ENCODE measurements at places on chromosomes 5 and 9.

- DNase-seq, result no peak
Measured at GRCh38 chr9:99257723-99258389, 35.8 kb downstream of the SEC61B start.

- no peak for DNase-seq
Measured at GRCh38 chr5:139847091-139847490, 51.5 kb downstream of the PSD2 start.

DNA sequence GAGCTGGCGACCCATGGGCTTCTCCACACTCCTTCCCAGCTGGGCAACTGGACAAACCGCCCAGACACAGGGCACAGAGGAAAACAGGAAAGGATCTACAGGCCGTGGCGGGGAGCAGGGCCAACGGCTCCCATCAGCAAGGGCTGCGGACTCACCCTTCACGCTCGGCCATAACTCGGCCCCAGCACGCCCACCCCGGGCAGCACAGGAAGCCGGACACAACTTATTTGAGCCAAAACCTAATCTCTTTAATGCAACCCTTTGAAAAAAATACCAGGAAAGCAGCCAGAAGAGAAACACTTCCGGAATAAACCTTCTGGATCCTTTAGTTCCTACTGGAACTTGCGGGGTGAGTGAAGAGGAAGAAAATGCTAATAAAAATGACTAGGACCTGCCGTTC, 59.9 kb downstream of the VAV2 start:
- no peak for DNase-seq

GRCh38 chr9:99062549-99062948, 42.4 kb upstream of the TGFBR1 start:
- DNase-seq, result no peak

DNA sequence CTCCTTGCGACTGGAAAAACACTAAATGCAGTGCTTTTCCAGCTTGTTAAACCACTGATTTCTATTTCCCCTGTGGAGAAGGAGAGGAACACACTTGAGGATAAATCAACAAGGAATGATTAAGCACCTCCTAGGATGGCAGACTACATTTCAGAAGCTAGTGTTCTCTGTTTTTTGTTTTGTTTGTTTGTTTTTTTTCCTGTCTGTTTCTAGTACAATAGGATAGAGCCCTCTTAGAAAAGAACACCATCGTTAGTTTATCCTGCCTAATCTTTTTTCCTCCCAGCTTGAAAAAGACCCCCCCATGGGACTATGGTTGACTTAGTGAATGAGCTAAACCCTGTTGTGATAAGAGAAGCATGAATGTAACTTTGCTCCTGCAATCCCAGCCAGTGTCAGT, 3.9 kb upstream of the TAL2 start:
- no peak for DNase-seq

DNA sequence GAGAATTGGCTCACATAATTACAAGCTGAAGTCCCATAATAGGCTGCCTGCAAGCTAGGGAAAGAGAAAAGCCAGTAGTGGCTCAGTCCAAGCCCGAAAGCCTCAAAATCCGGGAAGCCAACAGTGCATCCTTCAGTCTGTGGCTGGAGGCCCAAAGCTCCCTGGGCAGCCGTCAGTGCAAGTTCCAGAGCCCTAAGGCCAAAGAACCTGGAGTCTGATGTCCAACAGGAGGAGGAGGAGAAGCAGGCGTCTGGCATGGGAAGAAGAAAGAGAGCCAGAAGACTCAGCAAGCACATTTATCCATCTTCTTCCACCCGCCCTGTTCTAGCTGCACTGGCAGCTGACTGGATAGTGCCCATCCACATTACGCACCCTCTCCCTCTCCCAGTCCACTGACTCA, 213.4 kb downstream of the GAS1 start:
- DNase-seq, result no peak

GRCh38 chr5:135966165-135966564, 11.4 kb upstream of the LECT2 start:
- no peak for DNase-seq

DNA sequence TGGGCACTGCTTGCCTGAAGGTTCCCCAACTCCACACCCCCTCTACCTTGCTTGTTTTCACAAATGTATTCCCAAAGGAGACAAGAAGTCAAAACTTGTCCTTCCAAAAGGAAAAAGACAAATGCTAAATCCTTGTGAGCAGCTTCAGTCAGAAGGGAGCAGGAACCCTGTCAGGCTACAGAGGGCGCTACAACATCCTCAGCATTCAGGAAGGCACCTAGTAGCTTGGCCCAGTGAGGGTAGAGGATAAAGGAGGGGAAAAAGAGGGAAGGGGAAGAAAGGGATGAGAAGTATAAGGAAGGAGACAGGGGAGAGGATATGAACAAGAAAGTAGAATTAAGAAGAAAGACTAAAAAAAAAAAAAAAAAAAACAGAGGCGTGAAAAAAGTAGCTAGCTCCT, 97.5 kb downstream of the MLLT3 start:
- DNase-seq, result no peak

DNA sequence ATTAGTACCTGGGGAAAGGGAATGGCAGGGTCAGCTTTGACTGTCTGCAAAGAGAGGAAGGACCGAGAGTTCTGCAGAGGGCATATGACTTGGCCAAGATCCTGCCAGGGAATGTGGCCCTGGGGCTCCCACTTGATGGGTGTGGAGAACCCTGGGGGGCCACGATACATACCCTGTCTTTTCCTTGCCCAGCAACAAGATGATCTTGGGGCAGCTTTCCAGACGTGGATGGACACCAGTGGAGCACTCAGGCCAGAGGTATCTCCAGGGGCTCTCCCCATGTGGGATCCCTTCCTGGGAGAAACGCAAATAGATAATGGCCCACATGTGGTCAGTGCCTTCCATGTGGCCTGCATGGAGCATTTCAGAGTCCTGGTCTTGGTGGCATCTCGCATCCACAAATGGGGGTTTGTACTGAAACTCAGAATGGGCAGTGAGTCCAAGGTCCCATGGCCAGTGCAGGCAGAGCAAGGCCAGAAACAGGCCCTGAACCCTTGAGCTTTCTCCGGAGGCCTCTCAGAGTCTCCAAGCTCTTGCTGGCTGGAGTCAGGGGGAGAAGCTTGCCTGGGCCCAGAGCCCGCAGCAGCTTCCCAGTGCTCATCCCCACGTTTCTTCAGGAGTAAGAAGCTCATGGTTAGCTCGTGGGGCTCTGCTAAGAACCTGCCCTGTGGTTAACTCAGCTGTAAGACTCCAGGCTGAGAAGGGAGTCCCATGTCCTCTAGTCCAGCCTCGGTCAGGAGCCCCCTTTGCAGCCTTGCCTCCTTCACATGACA, 18.3 kb upstream of the ORM1 start:
- no peak for DNase-seq

DNA sequence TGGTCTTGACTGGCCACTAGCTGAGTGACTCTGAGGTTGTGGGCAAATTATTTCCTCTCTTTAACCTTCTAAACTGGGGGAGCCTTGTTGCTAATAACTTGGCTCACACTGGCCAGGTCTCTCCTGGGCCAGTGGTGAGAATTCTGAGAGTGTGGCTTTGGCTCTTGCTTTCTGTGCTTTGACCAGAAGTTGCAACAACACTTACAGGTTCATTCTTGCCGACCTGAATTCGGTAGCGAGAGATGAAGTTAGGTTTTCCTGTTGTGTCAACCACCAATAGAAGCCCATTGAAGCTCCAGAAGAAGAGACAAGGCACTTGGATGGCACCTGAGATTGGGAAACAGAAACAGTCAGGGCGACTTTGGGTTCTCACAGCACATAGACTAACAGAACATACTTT, 19.8 kb downstream of the FAXDC2 start:
- no peak for DNase-seq

DNA sequence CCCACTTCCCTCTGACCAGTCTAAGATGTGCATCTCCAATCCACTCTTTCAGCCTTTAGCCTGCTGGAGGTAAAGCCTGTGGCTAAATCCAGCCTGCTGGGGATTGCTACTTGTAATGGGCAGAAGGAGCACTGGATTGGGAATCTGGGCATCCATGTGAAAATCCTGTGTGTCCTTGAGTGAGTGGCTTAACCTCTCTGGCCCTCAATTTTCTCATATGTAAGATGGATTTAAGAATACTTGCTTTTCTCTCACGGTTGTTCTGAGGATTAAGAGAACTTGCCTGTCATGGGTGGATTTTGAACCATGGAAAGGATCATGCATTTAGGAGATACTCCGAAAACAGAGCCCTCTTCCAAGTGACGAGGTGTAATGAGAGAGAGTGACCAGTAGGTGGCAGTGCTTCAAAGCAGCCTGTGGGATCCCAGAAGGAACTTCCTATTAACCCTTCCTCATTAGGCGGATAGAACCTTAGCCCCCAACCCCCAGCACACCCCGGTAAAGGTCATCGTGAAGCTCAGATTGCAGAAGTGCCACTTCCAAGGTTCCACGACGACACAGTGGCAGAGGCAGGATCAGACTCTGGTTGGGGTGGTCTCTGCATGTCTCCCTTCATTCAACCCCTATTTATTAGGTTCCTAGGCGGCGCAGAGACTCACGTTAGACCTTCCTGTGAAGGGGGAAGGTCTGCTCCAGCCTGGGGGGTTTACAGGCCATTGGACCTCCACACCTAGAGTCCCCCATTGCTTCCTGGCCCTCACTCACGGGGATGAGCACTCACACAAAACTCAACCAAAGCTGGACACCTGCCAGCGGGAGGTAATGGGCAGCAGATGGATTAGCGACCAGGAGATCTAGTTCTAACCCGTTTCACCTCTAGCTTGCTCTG, 68.7 kb upstream of the ZNF618 start:
- DNase-seq, result peak; percentile 24

GRCh38 chr5:76526950-76527583, 96.1 kb downstream of the F2RL2 start:
- DNase-seq, result no peak

DNA sequence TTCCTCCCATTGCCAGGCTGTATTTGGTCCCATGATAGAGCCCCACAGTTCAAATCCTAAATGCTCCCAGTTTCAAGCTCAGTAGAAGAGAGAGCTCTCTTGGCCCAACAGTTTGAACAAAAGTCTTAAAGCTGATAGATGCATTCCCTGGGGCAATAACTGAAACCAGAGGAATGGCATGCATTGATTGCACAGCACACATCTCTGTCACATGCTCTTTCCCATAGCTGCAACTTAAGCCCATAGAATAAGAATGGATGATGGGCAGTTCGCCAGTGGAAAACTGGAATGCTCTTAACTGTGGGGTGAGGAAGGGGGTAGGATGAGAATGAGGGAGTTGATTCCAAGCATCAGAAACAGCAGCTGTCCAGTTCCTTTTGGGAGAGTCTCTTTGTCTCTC, 1942.4 kb upstream of the WWC1 start:
- DNase-seq, result no peak

DNA sequence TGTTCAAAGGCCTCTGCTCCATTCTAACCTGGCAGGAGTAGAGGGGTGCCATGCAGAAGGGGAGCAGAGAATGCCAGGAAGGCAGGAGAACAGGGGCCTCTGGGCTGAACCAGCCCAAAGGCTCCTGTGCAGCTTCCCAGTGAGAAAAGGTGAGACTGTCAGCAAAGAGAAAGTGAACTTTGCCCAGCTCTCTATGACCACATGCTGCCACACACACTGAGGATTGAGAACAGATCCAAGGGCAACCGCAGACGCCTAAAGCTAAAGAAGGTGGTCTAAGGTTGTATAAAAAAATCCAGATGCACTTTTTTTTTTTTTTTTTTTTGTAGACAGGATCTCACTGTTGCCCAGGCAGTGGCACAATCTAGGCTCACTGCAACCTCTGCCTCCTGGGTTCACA, 51.4 kb downstream of the ALDH7A1 start:
- no peak for DNase-seq

DNA sequence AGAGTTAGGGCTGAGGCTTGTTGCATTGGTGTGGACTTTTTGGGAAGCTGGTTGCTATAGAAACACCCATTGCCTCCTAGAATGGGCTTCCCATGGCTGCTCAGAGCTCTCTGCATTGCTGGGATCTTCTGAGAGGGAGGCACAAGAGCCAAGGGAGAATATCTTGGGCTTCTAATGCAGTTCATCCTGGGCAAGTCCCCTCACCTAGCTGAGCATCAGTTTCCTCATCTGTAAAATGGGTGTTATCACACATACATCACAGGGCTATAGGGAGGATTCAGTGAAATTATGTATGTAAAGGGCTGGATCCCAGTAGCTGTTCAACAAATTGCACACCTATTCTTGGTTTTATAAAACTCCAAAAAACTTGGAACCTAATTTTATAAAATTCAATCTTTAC, 106.1 kb upstream of the ALDH1B1 start:
- DNase-seq, result no peak

DNA sequence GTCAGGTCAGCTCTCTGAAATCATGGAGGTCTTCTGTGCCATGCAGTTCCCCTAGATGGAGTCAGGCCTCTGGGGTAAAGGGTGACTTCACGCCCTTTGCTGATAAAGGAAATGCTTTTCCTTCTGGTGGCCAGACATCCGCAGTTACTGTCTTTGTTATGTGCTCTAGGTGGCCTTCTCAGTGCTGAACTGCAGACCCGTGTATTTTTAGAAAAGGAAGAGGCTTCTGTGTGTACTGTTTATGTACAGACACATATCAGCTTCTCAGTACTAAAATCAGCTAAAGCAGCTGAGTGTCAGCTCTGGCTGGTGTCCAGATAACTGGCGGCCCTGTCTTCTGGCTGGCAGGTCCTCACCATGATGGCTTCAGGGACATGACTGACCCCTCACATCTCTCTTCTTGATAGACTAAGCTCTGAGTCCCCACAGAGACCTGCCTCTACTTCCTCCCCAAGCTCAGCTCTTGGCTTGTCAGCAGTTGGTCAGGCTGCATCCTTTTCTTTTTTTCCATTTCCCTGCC, 75.3 kb downstream of the ARHGAP26 start:
- DNase-seq, result no peak

GRCh38 chr5:10420932-10421331, 20.7 kb upstream of the ROPN1L start:
- DNase-seq, result no peak

DNA sequence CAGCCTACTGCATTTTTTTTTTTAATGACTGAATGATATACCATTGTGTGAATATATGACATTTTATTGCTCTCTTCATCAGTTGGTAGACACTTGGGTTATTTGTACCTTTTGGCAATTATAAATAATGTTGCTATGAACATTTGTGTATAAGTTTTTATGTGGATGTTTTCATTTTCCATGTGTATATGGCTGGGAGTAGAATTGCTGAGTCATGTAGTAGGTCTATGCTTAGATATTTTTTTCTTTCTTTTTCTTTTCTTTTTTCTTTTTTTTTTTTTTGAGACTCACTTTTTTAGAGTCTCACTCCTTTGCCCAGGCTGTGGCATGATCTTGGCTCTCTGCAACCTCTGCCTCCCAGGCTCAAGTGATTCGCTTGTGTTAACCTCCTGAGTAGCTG, 32.9 kb upstream of the FAM120AOS start:
- DNase-seq, result no peak

DNA sequence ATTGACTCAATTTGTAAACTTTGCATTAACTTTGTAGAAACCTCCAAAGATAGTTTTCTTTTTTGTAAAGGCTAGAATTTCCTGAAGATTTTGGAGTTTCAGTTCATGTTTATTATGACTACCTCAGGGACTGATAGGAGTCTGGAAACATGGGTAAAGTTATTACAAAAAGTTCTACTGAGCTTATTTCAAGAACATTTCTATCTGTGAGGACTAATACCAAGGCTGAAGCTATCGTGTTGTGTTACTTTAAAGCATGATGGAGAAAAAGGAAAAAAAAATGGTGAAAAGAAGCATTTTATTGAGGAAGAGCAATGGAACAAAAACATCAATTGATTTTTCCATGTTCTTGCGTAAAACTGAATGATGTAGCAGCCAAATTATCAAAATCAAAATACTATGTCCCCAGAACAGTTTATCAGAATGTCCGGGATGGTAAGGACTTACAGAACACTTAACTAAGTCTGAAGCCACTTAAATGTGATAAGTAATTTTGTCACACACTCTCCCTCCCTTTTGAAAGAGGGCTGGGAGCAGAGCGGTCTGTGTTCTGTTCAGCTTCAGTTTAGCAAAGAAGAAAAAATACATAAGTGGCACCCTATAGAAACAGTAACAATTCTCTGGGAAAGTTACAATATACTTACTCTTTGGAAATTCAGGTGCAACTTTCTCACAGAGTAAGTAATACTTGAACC, 25.1 kb upstream of the VCAN start:
- no peak for DNase-seq

Data from NCI-H526 (cell line).